Cortex of kidney (tissue), 1 donor: ENCODE measurements at places on chromosomes 12 and 14.

GRCh38 chr12:57889500-57889989 lies 43.0 kb upstream of the CTDSP2 start:
- DNase-seq = no peak

DNA sequence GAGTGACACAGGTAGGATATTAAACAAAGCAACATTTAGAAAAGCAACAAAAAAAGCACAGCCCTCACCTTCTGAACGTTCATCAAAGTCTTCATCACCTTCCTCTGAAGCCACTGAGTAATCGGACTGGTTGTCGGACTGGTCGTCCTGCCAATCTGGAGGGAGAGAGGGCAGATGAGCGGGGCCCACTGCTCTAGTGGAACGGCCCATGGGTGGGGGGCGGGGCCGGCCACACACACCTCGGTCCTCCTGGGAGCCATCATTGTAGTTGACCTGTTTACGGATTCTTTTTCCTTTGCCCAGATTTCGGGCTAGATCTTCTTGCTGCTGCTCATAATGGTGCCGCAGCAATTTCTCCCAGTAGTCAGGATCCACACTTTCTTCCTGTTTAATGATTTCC lies 14.9 kb upstream of the NOP2 start:
- DNase-seq = no peak

- DNase-seq = no peak
Measured at GRCh38 chr12:67758119-67758518, 109.6 kb downstream of the DYRK2 start.

DNA sequence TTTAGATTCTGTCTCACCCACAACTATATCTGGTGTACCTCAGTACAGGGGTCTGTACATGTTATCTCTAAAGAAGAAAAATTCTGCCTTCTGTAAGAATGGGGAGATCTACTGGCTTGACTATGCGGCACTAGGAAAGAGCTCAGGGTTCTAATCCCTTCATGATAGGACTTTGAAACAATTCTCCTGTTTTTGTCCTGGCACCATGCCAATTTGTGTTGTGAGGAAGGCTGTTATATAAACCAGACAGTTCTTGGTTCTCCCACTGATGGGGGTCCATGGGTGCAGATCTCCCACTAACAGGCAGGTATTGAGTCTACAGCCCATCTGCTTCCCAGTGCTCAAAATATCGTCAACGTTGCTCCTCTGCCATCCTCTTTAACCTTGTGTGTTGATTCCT lies 883.7 kb downstream of the GALC start:
- DNase-seq = no peak

- no peak for DNase-seq
Measured at GRCh38 chr14:76104802-76105355, 46.8 kb upstream of the GPATCH2L start.

DNA sequence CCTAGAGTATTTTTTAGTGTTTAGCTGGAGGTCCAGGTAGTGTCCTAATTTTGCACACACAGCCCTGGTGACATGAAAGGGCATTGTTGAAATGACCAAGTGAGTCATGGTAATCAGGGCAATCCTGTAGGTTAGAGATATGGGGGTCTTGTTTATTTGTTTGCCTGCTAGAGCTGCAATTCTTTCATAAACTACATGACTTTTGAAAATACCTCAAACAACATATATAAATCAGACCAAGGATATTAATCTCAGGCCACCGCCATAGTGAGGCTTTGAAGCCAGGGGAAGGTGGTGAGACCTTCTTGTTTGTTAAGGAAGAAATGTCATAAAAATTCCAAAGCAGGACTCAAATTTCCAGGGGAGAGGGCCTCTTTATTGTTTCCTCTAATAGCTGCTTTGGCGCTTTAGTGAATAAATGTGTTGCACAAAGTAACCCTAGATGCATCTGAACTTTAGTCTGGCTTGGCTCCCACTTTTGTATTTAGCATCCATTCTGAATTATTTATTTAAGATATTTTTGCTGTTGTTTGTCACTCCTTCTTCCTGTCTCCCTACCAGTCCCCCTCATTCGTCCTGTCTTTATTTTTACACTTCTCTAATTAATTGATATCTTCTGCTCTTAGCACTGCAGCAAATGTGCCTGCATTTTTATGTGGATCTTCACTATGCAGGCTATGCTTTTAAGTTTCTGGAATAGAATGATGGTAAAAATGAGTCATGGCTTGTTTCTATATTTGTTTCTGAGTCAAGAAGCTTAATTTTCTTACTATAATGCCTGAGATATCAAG lies 430.3 kb downstream of the RAD51B start:
- DNase-seq = no peak

DNA sequence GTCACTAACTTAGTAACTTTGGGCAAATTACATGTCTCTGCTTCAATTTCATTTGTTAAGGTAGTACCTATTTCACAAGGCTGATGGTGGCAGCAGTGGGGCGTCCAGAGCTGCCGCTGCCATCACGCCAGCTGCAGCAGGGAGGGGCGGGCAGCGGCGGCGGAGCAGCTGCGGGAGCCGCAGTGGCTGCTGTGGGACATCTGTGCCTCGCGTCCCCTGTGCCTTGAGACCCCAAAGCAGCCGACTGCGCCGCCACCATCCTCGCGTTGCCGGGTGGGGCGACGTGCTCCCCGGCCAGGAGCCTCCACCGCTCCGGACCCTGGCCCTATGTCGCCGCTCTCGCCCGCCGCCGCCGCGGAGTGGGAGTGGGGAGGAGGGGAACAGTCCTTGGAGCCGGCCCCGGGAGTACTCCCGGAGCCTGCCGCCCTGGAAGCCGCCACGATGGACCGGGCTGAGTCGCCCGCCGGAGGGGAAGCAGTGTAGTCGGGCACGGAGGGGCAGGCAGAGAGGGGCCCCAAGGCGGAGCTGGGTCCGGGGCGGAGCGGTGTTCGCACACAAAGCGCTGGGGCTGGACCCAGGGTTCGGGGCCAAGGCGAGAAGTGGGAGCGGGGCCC lies 51.4 kb downstream of the A2M start:
- DNase-seq = no peak

- DNase-seq = no peak
Measured at GRCh38 chr14:67547224-67547780, 14.2 kb downstream of the PLEKHH1 start.

DNA sequence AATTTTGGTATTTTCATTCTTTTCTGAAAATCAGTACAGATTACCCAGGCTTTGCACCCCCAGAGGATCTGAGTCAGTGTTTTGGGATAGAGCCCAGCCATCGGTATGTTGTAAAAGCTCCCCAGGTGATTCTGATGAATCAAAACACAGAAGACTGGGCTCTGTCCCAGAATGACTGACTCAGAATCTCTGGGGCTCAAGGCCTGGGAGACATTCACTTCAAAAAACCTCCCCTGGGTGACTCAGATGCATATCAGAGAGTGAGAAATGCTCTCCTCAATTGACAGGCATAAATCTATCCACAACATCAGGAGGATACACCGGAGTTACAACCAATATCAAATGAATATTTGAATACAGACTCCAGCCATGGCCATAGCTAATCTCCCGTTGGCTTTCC lies 32.6 kb downstream of the SLC35F4 start:
- no peak for DNase-seq

DNA sequence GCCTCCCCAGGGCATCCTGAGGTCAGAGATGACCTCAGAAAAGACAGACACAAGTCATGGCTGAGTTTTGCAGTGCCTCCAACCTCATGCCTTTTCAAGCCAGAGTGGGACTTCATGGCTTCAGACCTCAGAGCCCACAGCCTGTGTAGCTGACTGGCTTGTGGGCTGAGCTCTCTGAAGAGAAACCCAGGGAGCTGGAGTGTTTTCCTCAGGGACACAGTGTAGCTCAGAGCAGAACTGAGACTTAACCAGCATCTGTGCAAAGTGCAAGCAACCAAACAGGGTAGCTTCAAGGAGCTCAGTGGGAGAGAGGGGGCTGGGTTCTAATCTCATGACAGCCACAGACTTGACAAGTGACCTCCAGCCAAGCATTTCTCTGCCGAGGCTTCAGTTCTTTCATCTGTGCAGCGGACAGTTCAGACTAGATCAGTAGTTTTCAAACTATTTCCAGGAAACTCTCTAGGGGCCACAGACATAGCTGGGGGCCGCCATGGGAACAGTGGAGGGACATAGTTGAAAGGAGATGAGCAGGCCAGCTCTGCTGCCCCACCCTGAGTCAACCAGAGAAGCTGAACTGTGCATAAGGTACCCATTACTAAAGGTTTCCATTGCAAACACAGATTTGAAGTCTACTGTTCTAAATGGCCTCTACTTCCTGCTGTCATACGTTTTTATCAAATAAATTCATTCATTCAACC lies 80.0 kb downstream of the LGMN start:
- no peak for DNase-seq

DNA sequence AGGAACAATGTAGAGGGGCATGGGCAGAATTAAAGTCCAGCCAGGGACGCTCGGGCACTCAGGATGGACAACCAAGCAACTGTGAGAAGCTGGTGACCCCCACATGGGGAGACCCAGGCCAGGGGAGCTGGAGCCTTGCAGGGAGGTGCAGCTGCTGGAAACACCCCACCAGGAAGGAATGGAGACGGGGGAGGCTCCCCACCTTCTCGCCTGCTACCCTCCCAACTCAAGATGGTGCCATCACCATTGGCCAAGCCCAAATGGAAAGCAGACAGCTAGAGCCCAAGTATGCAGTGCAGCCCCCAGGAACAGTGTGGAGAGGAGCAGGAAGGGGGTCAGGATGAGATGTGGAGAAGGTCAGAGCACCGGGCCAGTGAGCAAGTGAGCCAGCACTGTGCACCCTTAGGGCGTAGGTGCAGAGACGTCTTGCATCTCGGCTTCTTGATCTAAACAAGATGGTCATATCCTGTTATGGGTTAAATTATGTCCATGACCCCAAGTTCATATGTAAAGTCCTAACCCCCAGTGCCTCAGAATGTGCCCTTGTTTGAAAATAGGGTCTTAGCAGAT lies 159.5 kb downstream of the RIMBP2 start:
- DNase-seq = no peak

- DNase-seq = no peak
Measured at GRCh38 chr14:48937541-48938195, 648.5 kb downstream of the RPS29 start.

DNA sequence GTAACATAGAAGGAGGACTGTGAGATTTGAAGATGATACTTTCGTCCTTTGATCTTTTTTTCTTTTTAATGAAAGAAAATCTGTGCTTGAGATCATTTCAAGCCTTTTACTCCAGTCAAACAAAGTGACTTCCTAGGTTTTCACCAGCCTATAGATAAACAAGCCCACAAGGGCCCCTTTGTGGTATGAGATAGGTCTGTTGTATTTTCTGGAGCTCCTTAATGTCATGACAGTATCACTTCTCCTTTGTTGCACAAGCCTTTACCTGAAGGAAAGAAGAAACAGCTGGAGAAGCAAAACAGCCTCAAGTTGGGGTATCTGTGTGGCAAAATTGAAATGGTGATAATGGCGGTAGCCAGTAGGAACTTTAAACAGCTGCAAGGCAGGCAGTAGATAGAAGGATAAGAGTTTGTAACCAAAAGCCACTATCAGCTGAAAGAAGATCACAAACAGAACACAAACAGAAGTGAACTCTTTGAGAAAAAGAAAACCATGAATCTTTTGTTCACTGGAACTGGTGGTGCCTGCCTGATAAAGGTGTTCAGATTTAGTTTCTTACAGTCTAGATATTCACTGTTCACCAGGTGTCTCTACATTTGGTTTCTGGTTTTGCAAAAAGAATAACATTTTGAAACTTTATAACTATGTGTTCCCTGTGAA lies 96.8 kb downstream of the LGR5 start:
- DNase-seq = no peak

GRCh38 chr14:51484485-51484884 lies 167.2 kb upstream of the FRMD6 start:
- no peak for DNase-seq

- DNase-seq = no peak
Measured at GRCh38 chr12:56107242-56107641, 2.9 kb downstream of the PA2G4 start.

GRCh38 chr12:111436811-111437210 lies 31.1 kb downstream of the SH2B3 start:
- no peak for DNase-seq

- DNase-seq = no peak
Measured at GRCh38 chr12:19129122-19129485, 429 bp upstream of the PLEKHA5 start.

DNA sequence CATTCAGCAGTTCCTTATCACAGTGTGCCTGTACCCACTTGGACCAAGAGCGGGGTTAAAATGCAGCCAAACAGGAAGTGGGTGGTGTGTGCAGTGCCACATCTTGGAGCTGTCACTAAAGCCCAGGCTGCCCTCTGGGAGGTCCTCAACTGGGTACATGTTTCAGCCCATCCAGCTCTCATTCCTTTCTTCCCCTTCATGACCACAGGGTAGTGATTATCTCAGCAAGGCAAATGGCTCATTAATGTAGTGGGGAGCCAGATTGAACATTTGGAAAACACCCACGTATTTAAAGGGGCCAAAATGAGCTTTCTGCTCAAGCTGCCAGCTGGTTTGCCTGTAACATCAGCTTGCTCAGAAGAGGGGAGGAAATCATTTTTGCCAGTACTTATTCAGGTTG lies 210.8 kb upstream of the BTG1 start:
- no peak for DNase-seq

DNA sequence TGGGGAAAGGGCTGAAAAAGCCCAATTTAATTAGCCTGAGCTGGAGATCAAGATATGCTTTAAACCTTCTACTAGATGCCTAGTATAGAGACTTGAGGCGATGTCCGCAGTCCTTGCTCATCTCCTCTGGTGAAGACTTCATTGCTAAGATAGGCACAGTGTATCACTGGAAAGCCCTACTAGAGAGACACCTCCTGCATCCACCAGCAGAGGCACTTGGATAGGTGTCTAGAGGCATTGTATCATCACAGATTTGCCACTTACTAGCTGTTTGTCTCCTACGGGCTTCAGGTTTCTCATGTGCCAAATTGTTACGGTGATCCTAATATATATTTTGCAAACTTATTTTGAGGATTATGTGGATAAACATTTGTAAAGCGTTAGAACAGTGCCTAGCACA lies 1048.5 kb downstream of the GALC start:
- DNase-seq = no peak

DNA sequence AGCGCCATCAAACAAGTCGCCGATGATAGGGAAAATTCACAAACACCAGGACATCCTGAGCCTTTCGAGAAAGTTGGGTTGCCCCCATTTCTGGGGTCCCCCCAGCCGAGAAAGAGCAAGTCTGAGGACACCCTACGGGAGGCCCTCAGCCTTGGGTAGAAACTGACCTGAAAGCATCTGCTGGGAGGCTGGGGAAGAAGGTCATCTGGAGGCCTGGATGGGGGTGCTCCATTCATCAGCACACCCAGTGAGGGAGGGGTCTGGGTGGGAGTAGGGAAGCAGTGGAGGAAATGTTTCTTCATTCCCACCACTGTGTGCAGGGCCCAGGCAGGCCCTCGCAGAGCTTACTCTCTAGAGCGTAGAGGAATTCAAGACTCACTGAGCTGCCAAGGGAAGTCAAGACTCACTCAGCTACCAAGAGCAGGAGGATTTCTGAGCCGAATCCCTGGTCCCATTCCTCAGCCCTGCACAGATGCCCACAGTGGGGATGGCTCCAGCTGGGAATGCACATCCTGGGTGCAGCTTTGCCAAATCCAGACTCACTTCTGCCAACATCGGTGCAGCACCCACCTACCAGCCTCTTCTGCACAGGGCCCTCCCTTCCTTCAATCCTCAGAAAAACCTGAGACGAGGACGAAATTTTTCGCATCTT lies 38.1 kb downstream of the DIO3 start:
- no peak for DNase-seq

- DNase-seq = no peak
Measured at GRCh38 chr12:106123551-106124081, 15.1 kb downstream of the NUAK1 start.

- no peak for DNase-seq
Measured at GRCh38 chr14:59356312-59356711, 108.9 kb downstream of the GPR135 start.
